Psoas muscle (tissue), 8 donors: ENCODE measurements at places on chromosomes 4 and X. TPM values are rescaled to one million over a fixed set of nuclear protein-coding genes. Genes with fewer than 3 reads are reported as not detected.
A peak's percentile ranks its signal among the peaks of the same experiment; 100 is the strongest.

DNA sequence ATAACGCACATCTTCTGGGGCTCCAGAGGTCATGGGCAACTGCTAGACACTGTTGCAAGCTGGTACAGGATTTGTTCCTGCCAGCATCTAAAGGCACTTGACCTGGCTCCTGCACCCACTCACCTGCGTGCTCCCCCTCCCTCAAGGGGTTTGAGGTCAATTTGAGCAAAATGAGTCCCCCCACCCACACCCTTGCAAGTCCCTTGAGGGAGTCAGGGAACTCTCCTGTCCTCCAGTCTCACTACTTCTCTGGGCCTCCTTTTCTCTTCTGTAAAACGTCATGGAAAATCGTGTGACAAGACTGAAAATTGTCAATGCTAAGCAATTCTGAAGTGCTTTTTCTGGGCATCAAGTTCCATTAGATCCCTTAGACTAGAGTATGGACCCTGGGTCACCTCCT lies 39.9 kb upstream of the PGK1 start:
- H3K4me1 ChIP-seq, result no peaks in the 10 kb centered on the region
- DNase-seq, result no peak
- peaks cover 5% of the 10 kb centered on the region for H3K27me3 ChIP-seq
- H3K4me3 ChIP-seq, result no peak overlapping the region
- H3K27ac ChIP-seq, result peak overlapping the region; percentile 65

DNA sequence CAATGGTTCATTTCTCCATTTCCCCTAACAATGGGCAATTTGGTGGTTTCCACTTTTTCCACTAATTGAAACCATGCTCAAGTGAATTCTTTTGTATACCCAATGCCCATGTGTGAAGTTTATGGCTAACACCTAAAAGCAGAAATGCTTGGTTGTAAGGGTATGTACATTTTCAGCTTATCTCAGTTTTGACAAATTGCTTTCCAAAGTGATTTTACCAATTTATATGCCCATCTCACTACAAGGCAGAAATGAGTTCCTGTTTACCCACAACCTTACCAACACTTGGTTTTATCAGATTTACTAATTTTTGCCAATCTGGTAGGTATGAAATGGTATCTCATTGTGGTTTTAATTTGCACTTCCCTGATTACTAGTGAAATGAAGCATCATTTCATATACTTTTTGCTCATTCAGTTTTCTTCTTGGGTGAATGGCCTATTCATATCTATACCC lies 14.8 kb downstream of the GPR34 start:
- no peaks in the 10 kb centered on the region for H3K27me3 ChIP-seq
- DNase-seq, result no peak
- no peaks in the 10 kb centered on the region for H3K36me3 ChIP-seq

DNA sequence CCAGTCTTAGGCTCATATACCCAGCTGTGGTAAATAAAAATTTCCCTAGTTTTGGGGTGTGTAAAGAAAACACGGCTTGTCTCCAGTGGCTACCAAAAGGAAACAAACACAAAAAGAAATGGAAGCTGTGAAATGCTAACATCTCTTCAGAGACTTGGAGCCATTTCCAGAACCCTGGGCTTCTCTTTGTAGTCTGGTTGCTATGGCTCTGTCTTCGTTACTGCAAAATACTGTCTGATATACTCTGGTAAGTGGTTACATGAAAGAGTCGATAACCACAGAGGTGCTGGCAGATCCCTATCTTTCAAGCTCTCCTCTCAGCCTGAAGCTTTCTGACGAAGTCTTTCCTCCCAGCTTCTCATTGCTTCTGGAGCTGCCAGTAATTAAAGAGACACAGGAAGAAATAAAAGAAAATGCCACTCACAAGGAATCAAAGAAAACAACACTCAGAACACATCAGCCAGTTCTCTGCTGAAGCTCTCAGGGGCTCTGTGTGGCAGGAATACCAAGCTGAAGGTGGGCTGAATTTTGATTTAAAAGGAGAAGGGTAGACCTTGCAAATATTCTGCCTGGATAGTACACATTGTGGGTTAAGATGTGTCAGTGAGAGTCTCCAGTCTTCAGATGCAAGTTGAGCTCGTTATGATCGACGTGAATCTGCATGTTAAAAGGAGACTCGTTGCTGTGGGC lies 107.6 kb upstream of the FAM9C start:
- H3K4me3 ChIP-seq, result no peak overlapping the region
- no peaks in the 10 kb centered on the region for H3K36me3 ChIP-seq
- no peak for DNase-seq
- no peak overlapping the region for H3K27ac ChIP-seq
- H3K4me1 ChIP-seq, result no peaks in the 10 kb centered on the region
- H3K27me3 ChIP-seq, result no peaks in the 10 kb centered on the region

GRCh38 chr4:182547435-182547834 lies 304.2 kb downstream of the TENM3 start:
- no peak overlapping the region for H3K27ac ChIP-seq
- no peaks in the 10 kb centered on the region for H3K36me3 ChIP-seq
- no peak for DNase-seq
- no peaks in the 10 kb centered on the region for H3K27me3 ChIP-seq

Gene CENPVL2
- total RNA-seq, result not detected

GRCh38 chr4:136831553-136831952 lies 700.7 kb downstream of the PCDH18 start:
- H3K4me3 ChIP-seq, result no peak overlapping the region
- H3K27me3 ChIP-seq, result no peaks in the 10 kb centered on the region
- no peaks in the 10 kb centered on the region for H3K4me1 ChIP-seq
- DNase-seq, result no peak
- no peaks in the 10 kb centered on the region for H3K36me3 ChIP-seq
- no peak overlapping the region for H3K27ac ChIP-seq

Gene MAGEC1
- total RNA-seq, result not detected

DNA sequence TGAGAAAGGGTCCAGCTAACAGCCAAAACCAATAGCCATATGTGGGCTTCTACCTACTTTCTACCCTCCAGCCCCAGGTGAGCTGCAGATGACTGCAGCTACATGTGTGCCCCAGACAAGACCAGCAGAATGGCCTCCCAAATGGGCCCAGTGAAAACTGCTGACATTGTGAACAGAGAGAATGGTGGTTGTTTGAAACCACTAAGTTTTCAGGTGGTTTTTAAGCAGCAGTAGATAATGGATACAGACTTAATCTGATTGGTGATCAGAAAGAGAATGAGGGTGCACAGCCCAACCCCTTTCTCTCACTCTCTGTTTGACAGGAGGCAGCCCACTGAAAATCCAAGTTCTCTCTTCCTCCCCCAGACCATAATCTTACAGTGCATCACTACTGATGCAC lies 42.5 kb upstream of the BBS12 start:
- no peak overlapping the region for H3K4me3 ChIP-seq
- no peak for DNase-seq
- no peaks in the 10 kb centered on the region for H3K27me3 ChIP-seq
- peaks cover 8% of the 10 kb centered on the region for H3K4me1 ChIP-seq
- no peaks in the 10 kb centered on the region for H3K36me3 ChIP-seq

- no peak overlapping the region for H3K4me3 ChIP-seq
- H3K36me3 ChIP-seq, result no peaks in the 10 kb centered on the region
- no peak overlapping the region for H3K27ac ChIP-seq
- no peak for DNase-seq
- no peaks in the 10 kb centered on the region for H3K4me1 ChIP-seq
- no peaks in the 10 kb centered on the region for H3K27me3 ChIP-seq
Observed at GRCh38 chrX:94051926-94052325, 377.9 kb downstream of the FAM133A start.

GRCh38 chr4:68175562-68176155 lies 46.0 kb upstream of the TMPRSS11F start:
- H3K4me1 ChIP-seq, result no peaks in the 10 kb centered on the region
- DNase-seq, result no peak
- H3K4me3 ChIP-seq, result no peak overlapping the region

DNA sequence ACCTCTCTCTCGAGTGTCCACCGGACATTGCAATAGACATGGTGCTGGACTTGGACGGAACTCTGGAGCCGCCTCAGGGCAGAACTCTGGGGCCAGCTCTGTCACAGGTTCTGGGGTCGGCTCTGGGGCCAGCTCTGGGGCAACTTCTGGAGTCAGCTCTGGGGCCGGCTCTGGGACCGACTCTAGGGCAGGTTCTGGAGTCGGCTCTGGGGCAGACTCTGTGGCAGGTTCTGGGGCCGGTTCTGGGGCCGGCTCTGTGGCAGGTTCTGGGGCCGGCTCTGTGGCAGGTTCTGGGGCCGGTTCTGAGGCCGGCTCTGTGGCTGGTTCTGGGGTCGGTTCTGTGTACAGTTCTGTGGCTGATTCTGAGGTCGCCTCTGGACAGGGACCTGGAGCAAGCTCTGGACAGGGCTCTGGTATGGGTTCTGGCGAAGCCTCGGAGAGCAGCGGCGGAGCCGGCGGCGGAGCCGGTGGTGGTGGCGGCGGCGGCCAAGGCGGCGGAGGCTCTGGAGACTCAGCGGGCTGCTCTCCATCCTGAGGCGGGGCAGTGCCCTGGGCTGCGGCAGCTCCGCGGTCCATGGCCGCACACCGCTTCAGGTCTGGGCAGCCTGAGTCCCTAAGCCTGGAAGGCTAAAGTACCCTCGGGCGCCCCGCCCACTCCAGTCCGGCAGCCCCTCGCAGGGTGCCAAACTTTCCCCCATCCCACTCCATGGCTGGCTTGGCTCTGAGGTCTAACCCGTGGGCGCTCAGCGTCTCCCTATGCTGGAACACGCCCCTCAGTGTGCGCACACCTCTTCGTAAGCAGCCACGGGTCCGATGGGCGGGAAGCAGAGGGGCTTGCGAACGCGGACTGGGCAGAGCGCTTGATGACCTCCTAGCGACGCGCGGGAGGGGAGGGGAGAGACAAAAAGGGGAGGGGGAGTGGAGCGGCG lies at the start of gene DGKK:
Gene DGKK (minus strand): TSS at position 723 of the 929 bp plus-strand sequence. CDS start 147 bp downstream, at position 576.
- H3K4me1 ChIP-seq, result no peaks in the 10 kb centered on the region
- no peak for DNase-seq

Gene SLC26A1
- total RNA-seq, result not detected

Gene CT83
- not detected for total RNA-seq

DNA sequence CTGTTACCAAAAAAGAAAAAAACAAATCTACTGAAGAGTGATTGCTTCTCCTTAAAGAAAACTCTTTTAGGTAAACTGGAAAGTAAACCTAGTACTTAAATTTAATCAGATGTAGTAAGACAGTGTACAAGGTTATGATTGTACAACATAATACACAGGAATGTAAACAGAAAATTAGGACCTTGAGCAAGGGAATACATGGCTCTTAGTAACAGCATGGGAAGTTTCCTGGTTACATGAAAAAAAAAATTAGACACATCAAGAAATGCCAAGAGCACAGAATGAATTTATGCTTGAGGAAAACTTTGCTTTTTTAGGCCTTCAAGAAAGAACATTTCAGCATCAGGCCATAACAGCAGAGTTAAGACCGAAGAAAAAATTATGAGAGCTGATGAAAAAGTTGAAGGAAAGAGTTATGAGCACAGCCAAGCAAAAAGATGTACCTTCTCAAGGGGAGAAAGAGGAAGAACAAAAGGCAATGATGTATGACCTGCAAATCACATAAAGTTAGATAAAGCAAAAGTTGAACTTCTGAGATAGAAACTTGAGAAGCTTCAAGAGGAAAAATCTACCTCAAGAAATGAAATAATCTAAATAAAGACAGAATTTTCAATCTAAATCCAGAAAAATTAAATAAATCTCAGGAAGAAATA lies 311.6 kb downstream of the GALNTL6 start:
- no peak for DNase-seq
- H3K27me3 ChIP-seq, result no peaks in the 10 kb centered on the region
- H3K36me3 ChIP-seq, result no peaks in the 10 kb centered on the region
- H3K4me1 ChIP-seq, result no peaks in the 10 kb centered on the region
- no peak overlapping the region for H3K4me3 ChIP-seq

DNA sequence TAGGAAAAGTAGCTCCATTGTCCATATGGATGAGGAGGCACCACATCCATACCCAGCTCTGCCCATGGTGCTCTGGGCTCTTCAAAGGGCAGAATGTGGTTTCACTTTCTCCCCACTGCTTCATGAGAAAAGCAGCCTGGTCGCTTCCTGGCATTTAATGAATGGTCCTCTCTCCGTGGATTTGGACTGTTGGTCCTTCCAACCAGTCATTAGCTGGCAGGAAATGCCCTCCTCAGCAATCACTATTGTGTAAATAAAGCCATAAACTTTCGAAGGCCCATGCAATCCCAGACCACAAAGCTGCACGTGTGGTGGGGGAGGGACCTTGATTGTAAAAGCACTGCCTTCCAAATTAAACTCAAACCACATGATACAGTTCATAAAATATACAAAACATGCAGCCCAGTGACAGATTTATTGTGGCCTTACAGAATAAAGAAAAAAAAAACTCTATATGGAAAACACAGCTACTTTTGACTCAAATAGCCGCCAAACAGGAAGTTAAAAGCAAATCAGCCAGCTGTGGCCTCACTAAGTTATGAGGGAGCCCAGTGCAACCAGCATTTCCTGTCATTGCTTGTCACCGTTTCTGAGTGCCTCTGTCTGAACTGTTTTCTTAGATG lies 8.1 kb downstream of the MBNL3 start:
- no peaks in the 10 kb centered on the region for H3K4me1 ChIP-seq
- peak; percentile 11 for DNase-seq
- no peaks in the 10 kb centered on the region for H3K27me3 ChIP-seq
- no peaks in the 10 kb centered on the region for H3K36me3 ChIP-seq
- H3K27ac ChIP-seq, result peak overlapping the region; percentile 55

GRCh38 chrX:42988700-42989099 lies 210.7 kb upstream of the PPP1R2C start:
- no peaks in the 10 kb centered on the region for H3K36me3 ChIP-seq
- no peaks in the 10 kb centered on the region for H3K4me1 ChIP-seq
- H3K4me3 ChIP-seq, result no peak overlapping the region
- DNase-seq, result no peak
